ENCODE measurements at places on chromosomes 1 and 21. TPM values are rescaled to one million over a fixed set of nuclear protein-coding genes. Genes with fewer than 3 reads are reported as not detected.

DNA sequence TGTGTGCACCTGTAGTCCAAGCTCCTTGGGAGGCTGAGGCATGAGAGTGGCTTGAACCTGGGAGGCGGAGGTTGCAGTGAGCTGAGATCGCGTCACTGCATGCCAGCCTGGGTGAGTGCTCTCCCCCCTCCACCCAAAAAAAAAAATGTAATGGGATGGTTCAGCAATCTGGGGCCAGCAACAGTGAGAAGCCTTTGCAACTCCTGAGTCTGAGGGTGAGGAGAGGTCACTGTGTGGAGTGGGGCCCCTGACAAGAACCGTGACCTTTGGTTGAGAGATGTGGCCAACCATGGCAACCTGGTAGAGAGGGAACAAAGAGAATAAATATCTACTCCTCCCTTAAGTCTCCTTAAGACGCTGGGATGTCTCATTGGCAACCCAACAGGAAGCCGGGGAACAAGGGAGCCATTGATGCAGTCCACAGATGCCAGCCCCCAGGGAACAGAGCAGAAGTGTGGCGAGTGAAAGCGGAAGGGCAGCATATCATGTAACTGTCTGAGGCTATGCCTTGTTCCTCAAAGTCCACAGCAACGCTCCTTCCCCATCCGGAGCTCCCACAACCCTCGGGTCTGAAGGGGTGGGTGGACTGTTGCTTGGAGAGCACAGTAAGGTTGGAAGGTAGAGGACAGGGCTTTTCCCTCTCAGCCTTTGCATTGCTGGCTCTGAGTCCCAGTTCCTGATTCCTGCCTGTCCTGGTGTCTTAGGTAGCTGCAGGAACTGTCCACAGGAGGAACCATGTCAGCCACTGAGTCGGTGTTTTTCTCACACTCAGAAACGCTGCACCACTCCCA is 8.3 kb downstream of the TRNP1 start:
- DNase-seq, result no peak

DNA sequence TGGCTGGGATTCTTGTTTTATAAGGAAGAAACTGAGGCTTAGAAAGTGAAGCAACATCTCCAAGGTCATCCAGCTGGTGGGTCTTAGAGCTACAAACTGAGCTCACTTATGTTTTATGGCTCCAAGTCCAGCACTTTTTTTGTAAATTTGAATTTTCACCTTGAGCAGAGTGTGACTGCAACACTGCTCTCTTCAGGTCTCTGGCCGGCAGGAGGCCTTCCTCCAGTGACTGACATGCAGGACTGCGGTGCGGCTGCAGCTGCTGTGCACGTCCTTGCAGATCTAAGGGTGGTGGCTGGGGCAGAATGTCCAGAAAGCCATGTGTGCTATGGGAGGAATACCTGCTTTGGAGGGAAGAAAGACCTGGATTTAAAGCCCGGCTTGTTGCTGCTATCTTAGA is 284.2 kb upstream of the POU3F1 start:
- DNase-seq, result no peak

DNA sequence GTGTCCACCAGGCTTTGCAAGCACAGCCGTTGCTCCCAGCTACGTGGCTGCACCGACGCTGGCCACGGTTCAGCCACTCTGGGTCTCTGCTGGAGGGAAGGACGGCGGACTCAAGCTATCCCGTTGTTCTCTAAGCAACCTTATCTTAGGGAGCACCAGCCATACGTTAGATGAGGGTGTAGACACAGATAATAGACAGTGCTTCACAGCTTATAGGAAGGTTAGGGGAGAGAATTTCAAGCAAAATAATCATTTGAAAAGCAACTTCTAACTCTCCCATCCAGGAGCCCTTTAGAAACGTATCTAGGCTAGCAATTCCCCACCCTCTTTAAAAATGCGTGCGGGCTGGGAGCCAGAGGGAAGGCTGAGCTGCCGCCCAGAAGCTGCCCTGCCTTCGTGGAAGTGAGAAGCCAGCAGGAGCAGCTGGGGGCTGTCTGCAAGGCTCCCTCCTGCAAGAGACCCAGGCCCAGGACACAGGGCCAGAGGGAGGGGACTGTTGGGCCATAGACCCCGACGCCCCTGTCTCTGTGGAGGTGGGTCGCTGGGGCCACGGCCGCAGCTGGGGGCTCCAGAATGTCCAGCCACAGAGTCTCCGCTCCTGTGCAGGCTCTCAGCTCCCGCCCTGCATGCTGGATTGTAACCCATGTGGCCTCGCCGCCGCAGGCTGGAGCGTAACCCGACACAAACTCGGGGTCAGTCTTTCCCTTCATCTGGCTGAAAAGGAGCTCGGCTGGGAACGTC is 31.2 kb upstream of the COL6A2 start:
- peak; percentile 89 for DNase-seq

- DNase-seq, result no peak
Observed at GRCh38 chr1:243921111-243921510, 71.1 kb upstream of the AKT3 start.

- DNase-seq, result no peak
Observed at GRCh38 chr1:50861772-50862171, 98.3 kb downstream of the FAF1 start.

- no peak for DNase-seq
Observed at GRCh38 chr1:115643225-115643624, 1.5 kb downstream of the VANGL1 start.

LCE1F gene
- total RNA-seq, result not detected

PCNX2 gene
- total RNA-seq, result 12.9 TPM

NPPA gene
- total RNA-seq, result 3.8 TPM

TMPRSS3 gene
- not detected for total RNA-seq

ADGRL2 gene
- 58.9 TPM for total RNA-seq
